ENCODE measurements at places on chromosomes 1 and 21. TPM values are rescaled to one million over a fixed set of nuclear protein-coding genes. Genes with fewer than 3 reads are reported as not detected.

SPATA21 gene
- total RNA-seq: not detected

KIFAP3 gene
- 16.2 TPM for total RNA-seq

TSPAN1 gene
- total RNA-seq: 94.8 TPM

HFM1 gene
- not detected for total RNA-seq

KRTAP10-6 gene
- not detected for total RNA-seq

MATN1 gene
- not detected for total RNA-seq

FAM177B gene
- total RNA-seq: not detected

C8A gene
- not detected for total RNA-seq

METTL25B gene
- 52.7 TPM for total RNA-seq

TNFRSF14 gene
- total RNA-seq: 24.4 TPM

S100A5 gene
- not detected for total RNA-seq

C1orf141 gene
- total RNA-seq: not detected

C1orf198 gene
- 77.2 TPM for total RNA-seq

SLC6A9 gene
- 18.2 TPM for total RNA-seq

TNFSF4 gene
- total RNA-seq: 0.31 TPM

KRTAP13-4 gene
- total RNA-seq: not detected

RGS2 gene
- 46.9 TPM for total RNA-seq

SPRR2A gene
- not detected for total RNA-seq

AMY1B gene
- not detected for total RNA-seq

SYTL1 gene
- total RNA-seq: 16.5 TPM

RGS7 gene
- total RNA-seq: 1.3 TPM

CA14 gene
- 1.0 TPM for total RNA-seq

IFNLR1 gene
- 4.5 TPM for total RNA-seq

OR10Z1 gene
- total RNA-seq: not detected

RPTN gene
- not detected for total RNA-seq

TSACC gene
- 1.4 TPM for total RNA-seq

ACTN2 gene
- not detected for total RNA-seq

MORN1 gene
- total RNA-seq: 25.9 TPM

HLX gene
- 0.09 TPM for total RNA-seq

FAAP20 gene
- total RNA-seq: 36.3 TPM

MAN1C1 gene
- 0.37 TPM for total RNA-seq

IFNGR2 gene
- total RNA-seq: 58.1 TPM

ZNF670 gene
- 3.9 TPM for total RNA-seq

CAMK1G gene
- total RNA-seq: not detected

HAO2 gene
- total RNA-seq: not detected

ARMH1 gene
- 4.7 TPM for total RNA-seq

KCNJ9 gene
- not detected for total RNA-seq

DDR2 gene
- total RNA-seq: 0.34 TPM

TAS1R1 gene
- total RNA-seq: not detected

SLC35D1 gene
- total RNA-seq: 5.4 TPM

OR2W3 gene
- total RNA-seq: not detected

RIPPLY3 gene
- total RNA-seq: 0.17 TPM

RYR2 gene
- total RNA-seq: 0.32 TPM

DEPDC1 gene
- 33.0 TPM for total RNA-seq

PAPPA2 gene
- total RNA-seq: 0.05 TPM

OR10J1 gene
- total RNA-seq: not detected

CNIH4 gene
- total RNA-seq: 91.4 TPM

IL20 gene
- not detected for total RNA-seq

PLA2G2C gene
- not detected for total RNA-seq

Measured in Calu3 (cell line).